ENCODE measurements at places on chromosomes 12 and 14.

GRCh38 chr14:68306265-68306933 lies 486.5 kb downstream of the ZFP36L1 start:
- no peak for DNase-seq

GRCh38 chr12:50918584-50919316 lies 33.6 kb upstream of the HIGD1C start:
- DNase-seq: no peak

GRCh38 chr12:109654357-109654756 lies 59.3 kb upstream of the FAM222A start:
- no peak for DNase-seq

GRCh38 chr14:101939646-101940170 lies 24.7 kb upstream of the DYNC1H1 start:
- DNase-seq: no peak

- DNase-seq: no peak
Observed at GRCh38 chr14:70921669-70922068, 14.4 kb downstream of the PCNX1 start.

- DNase-seq: no peak
Observed at GRCh38 chr12:2495417-2496112, 299.2 kb upstream of the FKBP4 start.

GRCh38 chr14:103280278-103280928 lies 53.6 kb upstream of the EIF5 start:
- DNase-seq: no peak

- DNase-seq: no peak
Observed at GRCh38 chr12:89538897-89539296, 13.1 kb upstream of the POC1B start.

DNA sequence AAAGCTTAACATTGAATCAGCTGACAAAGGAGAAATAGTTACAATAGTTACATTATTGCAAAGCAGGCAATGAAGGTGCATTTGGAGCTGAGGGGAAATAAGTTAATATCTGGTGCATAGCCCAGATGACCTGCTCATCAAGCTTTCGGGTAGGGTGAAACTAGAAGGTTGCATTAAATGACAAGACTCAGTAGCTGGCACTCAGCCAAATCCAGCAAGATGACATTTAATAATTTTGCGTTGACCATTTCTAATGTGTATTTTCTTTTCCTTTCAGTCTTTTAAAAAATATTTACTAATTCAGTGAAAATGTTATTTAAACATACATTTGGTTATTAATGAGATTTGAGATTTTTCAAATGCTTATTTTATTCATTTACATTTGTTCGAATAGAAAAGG lies 188.6 kb downstream of the SLC5A8 start:
- no peak for DNase-seq

DNA sequence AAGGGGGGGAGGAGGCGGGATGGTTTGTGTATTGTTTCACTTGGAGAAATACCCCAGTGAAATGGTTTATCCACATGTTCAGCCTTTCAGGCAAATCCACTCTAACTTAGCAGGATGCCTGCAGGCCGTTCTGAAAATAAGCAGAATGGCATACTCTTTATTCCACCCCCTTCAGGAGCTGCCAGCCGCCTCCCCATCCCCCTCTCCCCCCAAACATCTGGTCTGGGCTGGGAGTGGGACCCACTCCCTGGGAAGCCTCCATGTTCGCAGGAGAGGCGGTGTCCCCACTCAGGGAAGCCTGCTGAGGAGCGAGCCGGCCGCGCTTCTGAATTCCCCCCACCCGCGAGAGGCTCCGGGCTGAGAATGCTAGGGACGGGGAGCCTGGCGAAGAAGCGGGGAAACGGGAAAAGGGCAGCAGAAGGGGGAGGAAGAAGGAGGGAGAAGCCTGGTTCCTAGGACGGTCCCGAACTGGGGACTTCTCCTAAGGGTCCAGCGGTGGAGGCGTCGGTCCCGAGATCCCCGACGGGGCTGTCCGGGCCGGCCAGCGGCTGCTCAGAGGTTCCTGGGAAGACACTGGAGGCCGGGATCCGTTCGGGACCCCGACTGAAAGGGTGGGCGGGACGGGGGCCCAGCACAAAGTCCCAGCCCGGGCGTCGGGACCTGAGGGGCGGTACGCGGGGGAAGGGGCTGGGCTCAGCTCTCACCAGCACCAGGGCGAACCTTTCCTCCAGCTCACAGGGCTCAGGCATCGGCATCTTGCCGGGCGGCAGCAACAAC lies 666 bp downstream of the FMNL3 start:
- DNase-seq: peak; percentile 18

DNA sequence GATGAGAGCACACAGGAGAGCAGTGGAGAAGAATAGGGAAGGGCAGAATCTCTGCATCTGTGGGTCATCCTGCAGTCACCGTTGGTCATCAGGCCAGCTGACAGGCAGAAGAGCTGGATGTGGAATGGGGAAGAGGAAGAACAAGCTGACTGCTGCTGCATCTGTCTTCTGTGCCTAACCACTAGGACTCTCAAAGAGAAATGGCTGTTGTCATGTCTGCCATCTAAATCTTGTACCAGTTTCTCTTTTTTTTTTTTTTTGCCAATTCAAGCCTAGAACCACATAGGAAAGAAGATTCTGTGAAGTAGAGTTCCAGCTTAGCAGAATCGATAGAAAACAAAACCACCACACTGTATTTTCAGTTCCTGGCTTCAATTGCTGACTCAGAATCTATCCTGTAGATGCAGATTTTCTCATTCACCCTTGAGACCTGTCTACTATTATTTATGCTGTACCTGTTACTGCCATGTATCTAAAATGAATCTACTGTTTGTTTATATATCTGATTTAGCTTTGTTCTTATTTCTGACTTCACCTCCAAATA lies 421.9 kb upstream of the PRICKLE1 start:
- DNase-seq: no peak

DNA sequence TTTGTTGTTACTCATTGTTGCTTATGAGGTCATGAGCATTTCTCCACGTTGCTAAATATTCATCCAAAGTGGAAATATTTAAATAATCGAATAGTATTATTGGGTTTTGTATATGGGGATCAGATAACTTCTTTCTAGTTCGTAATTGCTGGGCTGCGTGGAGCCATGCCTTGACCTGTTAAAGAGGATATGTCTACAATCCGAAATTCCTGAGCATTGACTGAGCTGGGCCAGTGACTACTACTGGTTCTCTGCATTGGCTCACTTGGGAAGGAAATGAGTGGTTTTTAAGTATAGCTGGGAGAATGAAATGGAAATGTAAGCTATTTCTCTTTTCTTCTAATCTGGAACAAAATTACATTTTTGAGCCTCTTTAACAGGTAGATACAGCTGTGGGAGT lies 163.2 kb downstream of the RPL10L start:
- no peak for DNase-seq

- no peak for DNase-seq
Observed at GRCh38 chr12:102542816-102543440, 62.6 kb upstream of the IGF1 start.

DNA sequence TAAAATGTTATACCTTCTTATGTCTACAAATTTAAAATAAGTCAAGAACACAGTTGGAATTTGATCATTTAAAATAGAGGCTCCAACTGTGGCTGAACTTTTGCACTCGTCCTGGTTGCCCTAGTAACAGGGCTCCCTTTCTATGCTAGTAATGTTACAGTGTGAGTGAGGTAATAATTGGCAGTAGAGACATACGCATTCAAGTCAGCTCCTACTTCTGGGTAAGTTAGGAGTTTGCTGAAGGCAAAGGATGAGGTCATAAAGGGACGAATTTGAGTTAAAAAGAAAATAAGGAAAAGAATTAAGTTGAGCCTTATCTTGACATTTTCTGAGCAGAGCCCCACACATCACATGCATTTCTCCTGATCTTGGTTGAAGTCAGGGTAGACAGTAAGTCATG lies 129.1 kb downstream of the TMEM117 start:
- DNase-seq: no peak

Measured in transverse colon (tissue), 4 donors.